ENCODE measurements at places on chromosomes 3 and 15.

- no peak for DNase-seq
Measured at GRCh38 chr3:156787001-156787400, 39.2 kb upstream of the LEKR1 start.

- DNase-seq = no peak
Measured at GRCh38 chr15:80750575-80750974, 28.6 kb upstream of the CEMIP start.

GRCh38 chr15:62881056-62881455 is 161.5 kb upstream of the TPM1 start:
- no peak for DNase-seq

GRCh38 chr3:129040579-129041300 is 19.8 kb upstream of the GP9 start:
- DNase-seq = no peak

GRCh38 chr3:107221856-107222255 is 155.4 kb upstream of the CCDC54 start:
- no peak for DNase-seq

GRCh38 chr3:38142959-38143358 is 4.5 kb downstream of the MYD88 start:
- no peak for DNase-seq

- no peak for DNase-seq
Measured at GRCh38 chr3:185582236-185582635, 3.9 kb upstream of the SENP2 start.

DNA sequence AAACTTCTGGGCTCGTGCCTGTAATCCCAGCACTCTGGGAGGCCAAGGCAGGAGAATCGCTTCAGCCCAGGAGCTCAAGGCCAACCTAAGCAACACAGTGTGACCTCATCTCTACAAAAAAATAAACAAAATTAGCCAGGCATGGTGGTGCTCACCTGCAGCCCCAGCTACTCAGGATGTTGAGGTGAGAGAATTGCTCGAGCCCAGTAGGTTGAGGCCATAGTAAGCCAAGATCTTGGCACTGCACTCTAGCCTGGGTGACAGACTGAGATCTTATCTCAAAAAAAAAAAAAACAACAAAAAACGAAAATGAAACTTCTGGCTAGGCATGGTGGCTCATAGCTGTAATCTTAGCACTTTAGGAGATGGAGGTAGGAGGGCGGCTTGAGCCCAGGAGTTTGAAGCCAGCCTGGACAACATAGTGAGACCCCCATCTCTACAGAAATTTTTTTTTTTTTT is 53.7 kb downstream of the PIK3CB start:
- DNase-seq = peak; percentile 16

- no peak for DNase-seq
Measured at GRCh38 chr15:68500363-68501258, 68.6 kb upstream of the ITGA11 start.

- no peak for DNase-seq
Measured at GRCh38 chr15:73176598-73176997, 124.3 kb downstream of the NEO1 start.

DNA sequence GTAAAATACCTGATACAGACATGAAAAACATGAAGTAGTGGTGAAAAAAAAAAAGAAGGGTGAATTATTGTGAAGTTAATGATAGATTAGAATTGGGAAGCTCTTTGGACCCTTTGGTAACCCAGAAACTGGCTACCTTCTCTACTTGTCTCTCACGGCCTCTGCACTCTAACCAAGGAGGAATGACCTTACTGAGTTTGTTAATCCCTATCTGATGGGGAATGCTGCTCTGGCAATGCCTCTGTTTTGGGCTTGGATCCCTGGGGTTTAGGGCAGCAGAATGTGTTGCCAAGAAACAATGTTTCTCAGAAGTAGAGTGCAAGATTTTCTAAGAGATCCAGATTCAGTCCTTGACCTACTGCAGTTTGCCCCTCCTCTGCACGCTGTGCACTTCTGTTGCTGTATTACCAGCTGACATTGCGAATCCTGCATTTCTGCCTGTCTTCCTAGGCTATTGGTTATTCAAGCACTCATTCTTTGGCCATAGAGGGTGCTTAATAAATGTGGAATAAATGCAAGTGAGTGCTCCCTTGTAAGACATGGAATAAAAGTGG is 49.2 kb upstream of the MAP3K13 start:
- no peak for DNase-seq

Data from activated naive CD4-positive, alpha-beta T cell (primary cell).